ENCODE measurements at places on chromosomes 4 and X.

- DNase-seq, result no peak
Observed at GRCh38 chr4:174209341-174209740, 74.1 kb downstream of the FBXO8 start.

DNA sequence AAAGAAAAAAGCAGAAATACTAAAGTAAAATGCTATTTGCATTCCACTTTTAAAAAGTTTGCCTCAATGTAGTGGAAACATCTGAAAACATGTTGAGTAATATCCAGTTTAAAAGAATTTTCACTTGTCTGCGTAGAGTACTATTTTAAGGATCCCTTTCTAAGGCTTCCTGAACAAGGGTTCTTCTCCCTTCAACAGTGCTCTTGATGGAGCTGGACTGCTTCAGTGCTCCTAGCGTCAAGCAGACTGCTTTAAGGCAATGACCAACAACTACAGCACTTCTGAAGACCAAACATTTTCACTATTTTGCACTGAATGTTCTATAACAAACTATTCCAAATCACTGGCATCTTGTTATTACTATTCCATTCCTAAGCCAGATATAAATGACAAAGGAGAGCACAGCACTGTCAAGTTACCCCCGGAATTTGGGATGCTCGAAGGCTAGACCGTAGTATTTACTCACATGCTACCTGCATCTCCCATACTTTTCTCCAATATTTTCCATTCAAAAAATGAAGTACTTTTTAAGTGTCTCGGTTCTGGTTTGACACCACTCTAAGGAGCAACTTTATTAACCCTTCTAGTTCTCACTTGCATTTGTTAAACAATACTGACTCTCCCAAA is 36.1 kb downstream of the TMEM165 start:
- DNase-seq, result no peak

- DNase-seq, result no peak
Observed at GRCh38 chr4:149062997-149063396, 620.8 kb upstream of the NR3C2 start.

DNA sequence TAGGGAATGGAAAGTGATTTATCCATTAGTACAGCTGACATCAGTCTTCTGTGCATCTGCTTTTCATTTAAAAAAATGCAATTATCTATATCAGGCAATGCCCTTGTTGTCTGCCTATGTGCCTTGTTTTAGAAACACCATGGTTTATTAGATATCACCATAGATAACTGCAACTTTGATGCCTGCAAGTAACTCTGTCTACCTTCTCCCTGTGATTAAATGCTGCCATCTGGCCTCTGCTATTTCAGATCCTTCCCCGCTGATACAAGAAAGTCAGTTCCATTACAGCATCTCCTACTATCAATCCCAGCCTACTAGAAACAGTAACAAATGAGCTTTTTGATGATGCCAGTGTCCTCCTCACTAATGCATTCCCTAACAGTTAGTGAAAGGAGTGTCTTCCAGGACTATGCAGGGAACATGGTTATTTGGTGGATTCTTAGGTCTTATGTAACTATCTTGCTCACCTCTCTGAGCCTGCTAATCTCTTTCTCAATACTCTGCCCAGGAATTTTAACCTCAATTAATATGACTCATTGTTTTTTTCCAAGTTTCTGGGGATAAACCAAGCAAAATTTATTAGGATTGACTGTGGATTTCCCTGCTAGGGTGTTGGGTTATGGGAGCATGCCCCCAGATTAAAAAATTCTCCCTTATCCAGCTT is 444.9 kb downstream of the RAPGEF2 start:
- DNase-seq, result no peak
